ENCODE measurements at places on chromosomes 12 and 14. TPM values are rescaled to one million over a fixed set of nuclear protein-coding genes. Genes with fewer than 3 reads are reported as not detected.

Gene CLBA1
- 8.0 TPM for total RNA-seq

Gene PAH
- total RNA-seq, result not detected

Gene MTHFD1
- total RNA-seq, result 41.6 TPM

Gene AQP2
- total RNA-seq, result not detected

Gene CCDC88C
- 0.17 TPM for total RNA-seq

Gene CBLN3
- 5.3 TPM for total RNA-seq

Gene C12orf54
- total RNA-seq, result not detected

Gene HHIPL1
- total RNA-seq, result 9.9 TPM

Gene ERP29
- total RNA-seq, result 128 TPM

Gene CLEC2A
- total RNA-seq, result not detected

GRCh38 chr12:116996621-116997020 lies 85.9 kb downstream of the FBXW8 start:
- DNase-seq, result no peak

DNA sequence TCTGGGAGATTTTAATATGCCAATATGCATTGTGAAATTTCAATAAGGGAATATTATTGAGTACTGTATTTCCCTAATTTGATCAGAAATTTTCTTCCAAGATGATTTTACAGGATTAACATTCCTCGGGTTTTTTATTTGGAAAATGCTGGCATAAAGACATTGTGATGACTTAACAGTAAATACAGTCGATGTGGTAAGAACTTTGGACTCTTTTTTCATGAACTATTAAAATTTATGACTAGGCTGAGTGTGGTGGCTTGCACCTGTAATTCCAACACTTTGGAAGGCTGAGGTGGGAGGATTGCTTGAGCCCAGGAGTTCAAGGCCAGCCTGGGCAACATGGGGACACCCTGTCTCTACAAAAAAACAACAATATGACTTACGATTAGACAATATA lies 197.1 kb upstream of the RASSF8 start:
- DNase-seq, result no peak

GRCh38 chr12:58424735-58425392 lies 483.5 kb downstream of the ATP23 start:
- no peak for DNase-seq

GRCh38 chr12:97301576-97301975 lies 161.0 kb upstream of the RMST start:
- DNase-seq, result no peak

DNA sequence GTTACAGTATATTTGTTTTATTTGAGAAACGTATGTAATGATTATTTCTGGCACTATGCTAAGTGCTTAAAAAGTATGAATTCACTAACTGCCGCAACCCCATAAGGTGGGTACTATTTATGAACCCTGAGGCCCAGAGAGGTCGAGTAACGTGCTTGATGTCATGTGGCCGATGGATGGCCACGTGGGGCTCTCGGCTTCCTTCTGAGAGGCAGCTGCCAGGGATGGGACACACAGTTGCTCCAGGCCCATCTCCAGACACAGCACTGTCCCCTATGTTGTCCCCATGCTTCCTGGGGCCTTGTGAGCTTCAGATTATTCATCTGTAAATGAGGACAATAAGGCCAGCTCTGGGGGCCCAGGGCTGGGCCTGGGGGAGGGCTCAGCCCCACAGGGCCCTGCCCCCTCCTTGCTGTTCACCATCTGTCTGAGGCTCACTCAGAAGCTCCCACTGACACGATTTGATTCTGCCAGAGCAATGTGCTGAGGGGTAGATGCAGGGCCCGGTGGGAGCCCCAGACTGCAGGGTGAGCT lies 115.0 kb downstream of the CALM1 start:
- no peak for DNase-seq

GRCh38 chr12:128852026-128852698 lies 1.1 kb upstream of the GLT1D1 start:
- no peak for DNase-seq

DNA sequence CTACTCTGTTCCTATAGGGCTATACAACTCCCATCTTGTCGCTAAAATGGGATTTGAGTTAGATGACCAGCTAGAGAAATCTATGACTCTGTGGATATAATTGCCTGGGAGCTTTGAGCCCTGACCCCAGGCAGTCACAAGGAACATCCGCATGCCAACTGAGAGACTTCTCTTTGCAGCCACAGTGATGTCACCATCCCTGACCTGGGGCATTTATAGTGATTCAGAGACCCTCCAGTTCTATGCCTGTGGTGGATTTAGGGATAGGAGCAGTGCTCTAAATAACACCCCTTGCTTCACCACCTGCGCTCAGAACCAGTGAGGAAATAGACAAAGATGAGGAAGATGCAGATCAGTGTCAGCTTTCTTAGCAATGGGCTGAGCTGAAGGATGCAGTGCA lies 86.2 kb downstream of the RIN3 start:
- DNase-seq, result no peak

DNA sequence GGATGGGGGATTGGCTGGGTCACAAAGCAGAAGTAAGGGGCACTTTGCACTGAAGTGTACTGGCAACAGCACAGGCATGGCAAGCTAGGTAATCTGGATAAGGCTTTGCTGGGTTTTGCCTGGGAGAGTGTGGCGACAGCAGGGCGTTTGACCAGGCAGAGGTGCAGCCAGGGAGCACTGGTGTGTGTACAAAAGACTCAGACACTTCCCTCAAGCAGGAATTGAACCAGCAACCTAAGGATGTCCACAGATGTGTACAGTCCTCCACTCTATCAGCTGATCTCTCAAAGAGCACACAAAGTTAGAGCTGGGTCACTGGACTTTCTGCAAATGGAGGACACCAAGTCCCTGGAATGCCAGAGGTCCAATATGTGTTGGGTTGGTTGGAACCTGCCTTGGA lies 15.4 kb upstream of the RNASE4 start:
- no peak for DNase-seq

- no peak for DNase-seq
Observed at GRCh38 chr12:114692186-114693058, 8.4 kb upstream of the TBX3 start.

DNA sequence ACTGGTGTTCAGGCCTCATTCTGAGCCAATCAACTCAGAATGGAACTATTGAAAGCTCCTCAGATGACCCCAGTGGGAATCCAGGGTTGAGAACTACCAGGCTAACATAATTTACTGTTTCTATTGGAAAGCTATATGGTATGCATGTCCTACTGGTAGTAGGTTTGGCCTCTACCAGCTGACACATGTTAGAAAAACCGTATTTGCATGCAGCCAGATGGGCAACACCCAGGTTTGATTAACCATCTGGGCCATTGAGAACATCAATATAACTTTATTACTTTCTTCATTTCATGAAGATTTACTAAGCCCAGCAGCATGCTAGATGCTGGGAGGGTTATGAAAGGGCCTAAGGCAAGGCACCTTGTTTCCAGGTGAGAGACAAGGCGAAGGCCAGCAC lies 181.4 kb upstream of the PARP11 start:
- DNase-seq, result no peak

- DNase-seq, result no peak
Observed at GRCh38 chr12:4025181-4026019, 152.2 kb upstream of the PARP11 start.

DNA sequence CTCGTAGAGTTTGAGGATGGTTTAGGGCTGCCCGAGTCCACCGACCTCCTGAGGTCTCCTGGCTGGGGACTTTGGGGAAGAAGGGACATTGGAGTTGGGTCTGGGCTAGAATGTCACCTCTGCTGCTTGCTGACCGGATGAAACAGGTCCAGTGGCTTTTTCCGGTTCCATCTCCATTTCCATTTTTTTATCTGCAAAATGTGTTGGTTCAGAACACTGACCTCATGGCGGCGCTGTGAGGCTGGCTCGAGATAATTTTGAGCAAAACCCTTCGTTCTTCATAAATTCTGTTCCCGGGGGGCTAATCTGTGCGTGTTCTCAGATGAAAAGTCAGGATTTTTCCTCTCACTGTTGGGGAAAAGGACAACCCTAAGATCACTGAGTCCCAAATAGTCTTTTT lies 11.7 kb upstream of the MYL2 start:
- no peak for DNase-seq
